Brain pericyte (primary cell): ENCODE measurements at places on chromosomes 3 and 15.

GRCh38 chr3:30672959-30673358, 66.6 kb downstream of the TGFBR2 start:
- no peak for DNase-seq

GRCh38 chr3:169748670-169749069, 16.2 kb downstream of the TERC start:
- no peak for DNase-seq

DNA sequence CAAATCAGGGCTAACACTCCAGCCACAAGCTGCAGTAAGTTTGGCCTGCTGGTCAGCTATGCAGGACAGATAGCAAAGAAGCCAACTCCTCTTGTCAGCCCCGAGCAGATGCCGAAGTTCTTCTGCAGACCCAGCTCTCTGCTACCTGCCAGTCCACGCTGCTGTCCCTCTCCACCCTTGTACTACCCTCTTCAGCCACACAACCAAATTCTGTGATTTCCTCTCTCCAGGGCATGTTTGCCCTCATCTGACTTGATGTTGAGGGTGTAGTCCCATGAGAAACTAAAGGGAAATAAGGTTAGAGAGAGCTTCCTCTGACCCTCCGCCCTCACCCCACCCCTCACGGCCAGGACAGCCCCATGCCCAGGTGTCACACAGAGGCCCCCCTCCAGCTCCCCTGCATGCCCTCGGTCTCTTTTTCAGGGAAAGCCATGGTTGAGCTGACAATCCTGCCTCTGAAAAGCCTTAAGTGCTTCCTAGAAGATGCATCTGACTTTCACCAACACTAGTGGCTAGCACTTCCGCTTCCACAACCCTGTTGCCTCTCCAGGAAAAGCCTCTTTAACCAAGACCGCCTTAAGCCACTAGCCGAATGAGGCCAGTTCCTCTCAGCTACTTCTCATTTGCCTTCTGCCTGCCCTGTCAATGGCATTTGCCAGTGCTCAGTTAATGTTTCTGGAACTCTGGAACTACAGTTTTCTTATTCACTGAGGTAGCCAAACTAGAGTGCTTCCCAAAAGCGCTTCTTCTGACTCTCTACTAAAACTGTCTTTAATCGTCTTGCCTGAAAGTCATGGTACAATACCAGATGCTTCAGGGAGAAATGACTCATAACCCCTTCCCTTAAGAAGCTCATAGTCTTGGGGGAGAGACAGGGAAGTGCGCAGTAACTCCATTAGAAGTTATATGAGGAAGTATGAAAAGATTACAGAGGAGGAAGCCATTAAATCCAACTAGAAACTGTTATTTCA, 300.4 kb upstream of the STT3B start:
- DNase-seq: no peak

- no peak for DNase-seq
Measured at GRCh38 chr15:78737187-78737820, 74.0 kb downstream of the ADAMTS7 start.

DNA sequence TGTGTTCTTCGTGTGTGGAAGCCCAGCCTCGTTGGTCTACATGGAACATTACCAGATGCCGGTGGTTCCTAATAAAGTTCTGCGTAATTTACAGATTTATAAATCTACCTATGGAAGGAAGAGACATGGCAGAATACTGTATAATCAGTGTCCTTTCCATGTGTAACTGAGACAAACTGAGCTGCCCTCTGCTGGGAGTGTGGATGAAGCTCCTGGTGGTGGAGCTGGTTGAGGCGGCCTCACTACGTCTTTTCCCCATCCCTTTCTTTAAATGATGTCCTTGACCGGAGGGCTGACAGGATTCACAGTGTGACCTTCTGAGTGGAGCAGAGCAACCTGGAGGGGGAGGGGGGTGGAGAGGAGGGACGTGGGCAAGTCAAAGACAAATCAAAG, 267.0 kb upstream of the CHRM5 start:
- DNase-seq: no peak

DNA sequence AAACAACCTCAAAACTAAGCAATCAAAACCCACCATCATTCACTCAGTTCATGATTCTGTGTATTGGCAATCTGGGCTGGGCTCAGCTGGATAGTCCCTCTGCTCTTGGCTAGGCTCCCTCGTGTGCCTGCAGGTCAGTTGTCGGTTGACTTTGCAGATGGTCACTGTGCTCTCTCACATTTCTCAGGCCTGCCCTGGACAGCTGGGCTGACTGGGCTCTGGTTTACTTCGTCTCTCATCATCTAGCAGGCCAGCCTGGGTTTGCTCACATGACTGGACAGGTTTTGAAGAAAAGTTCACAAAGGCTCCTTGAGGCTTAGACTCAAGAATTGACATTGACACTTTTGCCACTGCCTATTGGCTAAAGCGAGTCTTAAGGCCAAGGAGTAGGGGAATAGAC, 105.0 kb upstream of the CTNNB1 start:
- DNase-seq: no peak

GRCh38 chr3:56303487-56303886, 164.8 kb downstream of the ERC2 start:
- no peak for DNase-seq

DNA sequence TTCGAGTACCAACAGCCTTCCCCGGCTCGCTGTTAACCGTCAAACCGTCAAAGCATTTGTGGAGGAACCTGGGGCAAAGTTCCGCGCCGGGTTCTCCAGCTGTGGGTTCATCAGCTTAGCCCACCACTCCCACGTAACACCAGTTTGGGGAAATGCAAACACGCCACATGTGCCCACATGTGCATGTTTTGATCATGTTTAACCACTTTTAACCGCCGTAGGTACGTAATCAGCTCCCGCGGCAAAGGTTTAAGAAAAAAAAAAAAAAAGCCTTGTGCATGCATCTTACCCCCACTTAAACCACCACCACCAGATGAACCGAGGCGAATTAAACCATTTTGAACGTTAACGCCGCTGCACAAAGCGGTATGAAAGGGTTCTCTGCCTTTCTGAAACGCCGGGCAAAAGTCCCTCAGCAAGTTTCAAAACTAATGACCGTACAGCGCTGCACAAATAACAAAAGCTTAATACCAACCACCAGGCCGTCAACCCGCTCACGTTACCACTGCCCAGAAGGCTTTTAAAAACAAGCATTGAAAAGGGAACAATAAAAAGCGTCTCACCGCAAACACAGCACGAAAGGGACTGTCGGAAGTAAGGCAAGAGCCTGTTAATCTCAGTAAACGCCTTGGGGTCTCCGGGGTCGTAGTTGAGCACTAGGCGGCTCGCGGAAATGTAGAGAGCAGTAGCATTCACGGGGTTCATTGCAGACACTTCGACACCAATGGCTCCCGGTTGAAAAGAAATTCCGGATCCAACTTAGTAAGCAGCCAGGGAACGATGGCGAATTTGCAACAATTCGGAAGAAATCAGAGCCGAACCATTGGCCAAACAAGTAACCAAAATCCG, 1.5 kb downstream of the MSL2 start:
- DNase-seq: no peak

GRCh38 chr15:63369781-63370180, 11.9 kb downstream of the CA12 start:
- no peak for DNase-seq

DNA sequence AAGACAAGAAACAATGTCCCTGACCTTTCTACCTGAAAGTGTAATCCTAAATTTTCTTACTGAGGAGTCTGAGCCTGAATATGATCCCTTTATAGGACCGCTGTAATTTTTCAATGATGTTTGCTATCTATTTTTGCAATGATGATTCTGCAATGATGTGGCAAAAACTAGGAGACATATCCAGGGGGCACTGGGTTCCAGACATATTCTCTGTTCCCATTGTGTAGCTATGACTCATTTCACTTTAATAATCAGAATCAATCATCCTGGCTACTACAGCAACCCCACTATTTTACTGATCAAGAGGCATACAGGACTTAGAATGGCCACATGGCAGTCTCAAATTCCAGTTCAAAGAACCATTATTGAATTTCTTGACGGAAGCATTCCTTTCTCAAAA, 85.9 kb downstream of the AQR start:
- no peak for DNase-seq

- no peak for DNase-seq
Measured at GRCh38 chr3:168272343-168272985, 176.7 kb upstream of the GOLIM4 start.

GRCh38 chr15:99745370-99746086, 12.3 kb upstream of the LYSMD4 start:
- DNase-seq: no peak

- no peak for DNase-seq
Measured at GRCh38 chr3:155995525-155996370, 124.6 kb upstream of the KCNAB1 start.

- no peak for DNase-seq
Measured at GRCh38 chr15:42042602-42043400, 22.0 kb upstream of the PLA2G4E start.
